ENCODE measurements at places on chromosomes 1 and 21. TPM values are rescaled to one million over a fixed set of nuclear protein-coding genes. Genes with fewer than 3 reads are reported as not detected.

ZMYND12 gene
- total RNA-seq = not detected

HSPB7 gene
- 22.4 TPM for total RNA-seq

LORICRIN gene
- total RNA-seq = not detected

TMEM222 gene
- total RNA-seq = 43.9 TPM

AQP10 gene
- not detected for total RNA-seq

THEM5 gene
- total RNA-seq = not detected

COA7 gene
- 18.8 TPM for total RNA-seq

TMEM269 gene
- 1.1 TPM for total RNA-seq

PERM1 gene
- total RNA-seq = not detected

DNA sequence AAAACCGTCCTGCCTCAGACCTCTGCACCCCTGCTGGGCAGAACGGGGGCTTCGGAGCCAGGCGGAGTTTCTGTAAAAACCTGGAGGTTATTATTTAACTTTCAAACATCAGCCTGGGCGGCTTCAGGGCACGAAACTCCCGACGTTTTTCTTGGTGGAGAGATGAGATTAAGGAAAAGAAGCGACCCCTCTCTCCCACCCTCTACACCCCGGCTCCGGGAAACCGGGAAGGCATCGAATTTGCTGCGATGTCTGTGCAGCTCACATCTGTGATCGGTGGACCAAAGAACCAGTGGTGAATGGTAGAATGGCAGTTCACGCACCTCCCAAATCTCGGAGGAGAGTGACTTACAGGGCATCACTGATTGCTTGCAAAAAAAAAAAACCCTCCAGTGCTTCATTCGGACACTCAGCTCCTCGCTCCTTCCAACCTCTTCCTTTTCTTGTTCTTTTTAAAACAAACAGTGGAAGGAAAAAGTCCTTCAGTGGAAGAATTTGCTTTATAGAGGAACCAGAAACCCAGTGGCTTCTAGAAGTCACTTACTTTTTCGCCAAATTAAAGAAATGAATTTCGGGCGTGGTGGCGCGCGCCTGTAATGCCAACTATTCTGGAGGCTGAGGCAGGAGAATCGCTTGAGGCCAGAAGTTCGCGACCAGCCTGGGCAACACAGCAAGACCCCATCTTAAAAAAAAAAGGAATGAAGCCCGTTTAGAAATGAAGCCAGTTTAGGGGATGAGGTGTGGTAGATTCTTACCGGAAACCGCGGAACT, 884 bp downstream of the PHACTR4 start:
- peak overlapping the region; percentile 76 for H3K4me3 ChIP-seq
- H3K27ac ChIP-seq = peak overlapping the region; percentile 94
- no peaks in the 10 kb centered on the region for H3K4me1 ChIP-seq
- no peak for DNase-seq
- no peaks in the 10 kb centered on the region for H3K36me3 ChIP-seq

DNA sequence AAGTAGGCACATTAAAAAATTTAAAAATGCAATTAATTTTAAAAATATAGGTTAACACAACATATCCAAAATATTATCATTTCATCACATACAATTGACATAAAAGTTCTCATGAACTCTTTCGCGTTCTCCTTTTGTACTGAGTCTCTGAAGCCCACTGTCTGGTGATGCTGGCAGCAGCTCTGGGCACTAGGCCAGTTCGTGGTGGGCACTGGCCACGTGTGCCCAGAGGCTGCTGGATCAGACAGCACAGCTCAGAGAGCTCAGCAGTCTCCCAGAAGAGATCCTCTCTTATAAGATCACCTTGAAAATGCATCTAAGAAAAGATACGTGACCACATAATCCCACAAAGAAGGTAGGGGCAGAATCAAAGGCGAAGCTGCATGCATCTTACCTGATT, 9.9 kb downstream of the CEP104 start:
- no peaks in the 10 kb centered on the region for H3K36me3 ChIP-seq
- no peak overlapping the region for H3K4me3 ChIP-seq
- no peaks in the 10 kb centered on the region for H3K4me1 ChIP-seq

DNA sequence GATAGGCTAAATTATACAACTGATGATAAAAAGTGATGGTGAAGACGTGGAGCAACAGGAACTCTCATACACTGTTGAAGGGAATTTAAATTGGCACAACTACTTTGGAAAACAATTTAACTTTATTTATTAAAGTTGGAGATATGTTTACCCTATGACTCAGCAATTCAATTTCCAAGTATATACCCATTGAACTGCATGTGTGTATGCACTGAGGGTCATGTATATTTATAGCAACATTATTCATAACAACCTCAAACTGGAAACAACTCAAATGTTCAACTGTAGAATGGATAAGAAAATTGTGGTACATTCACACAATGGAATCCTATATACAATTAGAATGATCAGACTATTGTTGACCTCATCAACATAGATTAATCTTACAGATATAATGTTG, 16.5 kb upstream of the BCAS2 start:
- no peak for DNase-seq
- H3K27ac ChIP-seq = no peak overlapping the region
- no peak overlapping the region for H3K4me3 ChIP-seq
- H3K36me3 ChIP-seq = no peaks in the 10 kb centered on the region

- H3K27me3 ChIP-seq = no peaks in the 10 kb centered on the region
- no peak within 1 kb of the TSS for H3K4me3 ChIP-seq
- no peaks in the 10 kb centered on the region for H3K36me3 ChIP-seq
- no peak within 1 kb of the TSS for H3K27ac ChIP-seq
- no peak for DNase-seq
- no peaks in the 10 kb centered on the region for H3K4me1 ChIP-seq
Measured at GRCh38 chr1:161089251-161089924, at the start of gene NECTIN4. Gene NECTIN4, minus strand, starts transcription at chr1:161089558. Its CDS starts 262 bp downstream, at chr1:161089296.

DNA sequence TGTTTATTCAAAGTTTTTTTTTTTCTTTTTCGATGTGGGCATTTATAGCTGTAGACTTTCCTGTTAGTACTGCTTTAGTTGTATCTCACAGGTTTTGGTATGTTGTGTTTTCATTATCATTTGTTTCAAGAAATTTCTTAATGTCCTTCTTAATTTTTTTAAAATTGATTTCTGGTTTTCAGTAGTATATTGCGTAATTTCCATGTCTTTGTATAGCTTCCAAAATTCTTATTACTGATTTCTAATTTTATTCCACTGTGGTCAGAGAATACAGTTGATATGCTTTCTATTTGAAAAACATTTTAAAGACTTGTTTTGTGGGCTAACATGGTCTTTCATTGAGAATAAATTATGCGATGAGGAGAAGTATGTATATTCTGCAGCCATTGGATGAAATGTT, 463.2 kb upstream of the B3GALT2 start:
- no peaks in the 10 kb centered on the region for H3K4me1 ChIP-seq
- no peak overlapping the region for H3K27ac ChIP-seq
- H3K27me3 ChIP-seq = no peaks in the 10 kb centered on the region

DNA sequence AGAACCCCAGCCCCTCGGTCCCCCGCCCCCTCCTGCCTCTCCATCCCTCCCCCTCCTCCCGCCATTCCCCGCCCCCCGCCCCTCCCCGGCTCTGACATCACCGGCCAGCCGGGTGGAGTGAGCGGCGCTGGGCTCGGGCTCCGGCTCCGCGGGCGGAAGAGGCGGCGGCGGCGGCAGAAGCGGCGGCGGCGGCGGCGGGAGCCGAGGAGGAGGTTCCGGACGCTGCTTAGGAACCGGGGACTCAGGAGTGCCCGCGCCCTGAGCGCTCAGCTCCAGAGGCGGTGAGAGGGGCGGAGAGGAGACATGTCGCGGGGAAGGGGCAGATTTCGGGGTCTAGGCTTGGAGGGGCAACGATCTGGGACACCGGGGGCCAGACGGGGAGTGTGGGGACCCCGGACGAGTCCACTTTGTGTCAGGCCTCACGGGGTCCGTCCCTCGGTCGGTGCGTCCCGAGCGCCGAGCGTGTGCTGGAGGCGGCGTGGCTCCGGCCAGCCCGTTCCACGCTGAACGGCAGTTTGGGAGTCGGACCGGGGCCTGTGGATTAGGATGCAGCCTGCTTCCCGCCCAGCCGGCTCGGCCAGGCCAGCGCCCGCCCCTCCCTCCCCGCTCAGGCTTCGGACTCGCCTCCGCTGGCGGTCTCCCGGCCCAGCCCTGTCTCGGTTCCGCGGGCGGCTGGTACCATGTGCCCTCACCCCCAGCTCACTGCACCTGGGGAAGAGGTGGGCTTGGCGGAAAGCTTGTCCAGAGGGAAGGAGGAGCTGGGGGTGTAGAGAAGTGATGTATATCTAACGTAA, at the start of gene PEA15:
PEA15 (plus strand) TSS at position 143 of the 794 bp plus-strand sequence. CDS start 6,161 bp downstream, outside the sequence.
- H3K4me3 ChIP-seq = peak within 1 kb of the TSS; percentile 62
- H3K4me1 ChIP-seq = peaks cover 5% of the 10 kb centered on the region
- no peaks in the 10 kb centered on the region for H3K27me3 ChIP-seq
- peak; percentile 76 for DNase-seq

GRCh38 chr1:108502138-108502537, 52.0 kb downstream of the NBPF6 start:
- H3K27ac ChIP-seq = no peak overlapping the region
- no peak for DNase-seq
- H3K4me1 ChIP-seq = no peaks in the 10 kb centered on the region
- no peak overlapping the region for H3K4me3 ChIP-seq
- H3K27me3 ChIP-seq = no peaks in the 10 kb centered on the region

DNA sequence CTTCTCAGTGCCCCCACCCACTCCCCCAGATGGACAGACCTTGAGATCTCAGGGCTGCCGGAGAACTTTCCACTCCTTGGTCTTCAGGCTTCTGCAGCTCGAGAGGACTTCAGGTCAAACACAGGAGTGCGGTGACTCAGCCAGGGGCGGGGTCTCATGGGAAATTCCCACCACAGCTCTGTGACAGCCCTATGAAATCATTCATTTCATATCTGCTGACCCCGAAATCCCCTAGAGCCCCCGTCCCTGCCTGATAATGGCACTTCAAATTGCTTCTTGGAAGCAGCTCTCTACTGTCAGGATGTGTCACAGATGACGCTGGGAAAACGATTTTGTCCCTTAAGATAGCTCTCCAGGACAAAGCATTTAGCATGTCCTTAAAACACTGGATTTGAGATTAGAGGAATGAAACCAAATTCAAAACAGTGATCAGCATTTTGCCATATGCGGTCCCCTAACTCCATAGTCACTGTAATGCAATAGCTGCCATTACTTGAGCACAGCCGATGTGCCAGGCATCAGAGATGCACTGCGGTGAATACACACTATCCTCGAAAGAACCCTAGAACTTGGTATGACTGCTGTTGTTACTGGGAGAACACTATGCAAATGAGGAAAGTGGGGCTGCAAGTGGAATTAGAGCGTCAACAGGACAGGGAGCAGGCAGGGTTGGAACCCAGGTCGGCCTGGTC, at the start of gene TNFRSF9:
TNFRSF9 (minus strand) TSS at position 95 of the 692 bp plus-strand sequence. CDS start 845 bp downstream, outside the sequence.
- DNase-seq = no peak
- no peak within 1 kb of the TSS for H3K27ac ChIP-seq
- H3K4me1 ChIP-seq = no peaks in the 10 kb centered on the region
- H3K27me3 ChIP-seq = peaks cover 6% of the 10 kb centered on the region
- H3K4me3 ChIP-seq = no peak within 1 kb of the TSS

DNA sequence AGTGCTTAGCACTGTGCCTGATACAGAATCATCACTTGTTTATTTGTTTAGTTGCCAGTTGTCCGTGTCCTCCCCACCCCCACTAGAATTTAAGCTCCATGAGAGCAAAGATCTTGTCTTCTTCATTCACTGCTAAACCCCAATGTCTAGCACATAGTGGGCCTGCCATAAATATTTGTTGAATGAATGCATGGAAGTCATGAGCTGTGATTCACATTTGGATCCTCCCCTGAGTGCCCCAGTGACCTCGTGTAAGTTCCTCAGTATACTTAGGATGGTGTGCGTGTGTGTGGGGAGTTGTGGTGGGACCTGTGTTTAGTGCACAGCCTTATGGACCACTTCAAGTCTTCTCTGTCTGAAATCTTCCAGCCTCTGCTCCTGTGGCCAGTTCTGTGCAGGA, 23.1 kb downstream of the IER5 start:
- no peaks in the 10 kb centered on the region for H3K27me3 ChIP-seq
- H3K4me3 ChIP-seq = no peak overlapping the region
- no peaks in the 10 kb centered on the region for H3K36me3 ChIP-seq

- DNase-seq = no peak
- H3K4me3 ChIP-seq = no peak overlapping the region
- H3K27ac ChIP-seq = no peak overlapping the region
- H3K4me1 ChIP-seq = no peaks in the 10 kb centered on the region
Measured at GRCh38 chr1:231867607-231868006, 241.0 kb downstream of the DISC1 start.

DNA sequence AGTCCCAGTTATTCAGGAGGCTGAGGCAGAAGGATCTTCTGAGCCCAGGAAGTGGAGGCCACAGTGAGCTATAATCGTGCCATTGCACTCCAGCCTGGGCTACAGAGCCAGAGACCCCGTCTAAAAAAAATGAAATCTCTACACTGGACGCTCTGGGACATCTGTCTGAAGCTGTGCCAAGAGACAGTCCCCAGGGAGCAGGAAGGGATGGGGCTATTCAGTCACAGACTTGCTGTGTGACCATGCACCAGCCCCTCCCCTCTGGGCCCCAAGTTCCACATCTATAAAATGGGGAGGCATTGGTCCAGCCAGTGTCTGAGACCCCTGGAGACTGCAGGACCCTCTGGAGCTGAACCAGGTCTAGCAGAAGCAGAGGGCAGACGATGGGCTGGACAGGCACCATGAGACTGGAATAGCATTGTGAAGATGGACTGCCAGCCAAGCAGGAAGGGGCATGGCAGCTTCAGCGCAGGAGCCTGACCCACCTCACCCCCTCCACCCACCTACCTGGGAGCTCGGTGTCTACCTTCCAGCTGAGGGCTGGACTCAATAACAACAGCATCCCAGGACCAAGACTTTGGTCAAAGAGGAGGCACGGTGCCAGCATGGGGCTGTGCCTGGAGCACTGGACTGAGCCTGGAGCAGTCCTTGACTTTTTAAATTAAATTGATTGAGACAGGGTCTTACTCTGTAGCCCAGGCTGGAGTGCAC, 1.4 kb downstream of the TMEM54 start:
- H3K27me3 ChIP-seq = no peaks in the 10 kb centered on the region
- H3K4me1 ChIP-seq = no peaks in the 10 kb centered on the region
- H3K36me3 ChIP-seq = no peaks in the 10 kb centered on the region
- DNase-seq = no peak

DNA sequence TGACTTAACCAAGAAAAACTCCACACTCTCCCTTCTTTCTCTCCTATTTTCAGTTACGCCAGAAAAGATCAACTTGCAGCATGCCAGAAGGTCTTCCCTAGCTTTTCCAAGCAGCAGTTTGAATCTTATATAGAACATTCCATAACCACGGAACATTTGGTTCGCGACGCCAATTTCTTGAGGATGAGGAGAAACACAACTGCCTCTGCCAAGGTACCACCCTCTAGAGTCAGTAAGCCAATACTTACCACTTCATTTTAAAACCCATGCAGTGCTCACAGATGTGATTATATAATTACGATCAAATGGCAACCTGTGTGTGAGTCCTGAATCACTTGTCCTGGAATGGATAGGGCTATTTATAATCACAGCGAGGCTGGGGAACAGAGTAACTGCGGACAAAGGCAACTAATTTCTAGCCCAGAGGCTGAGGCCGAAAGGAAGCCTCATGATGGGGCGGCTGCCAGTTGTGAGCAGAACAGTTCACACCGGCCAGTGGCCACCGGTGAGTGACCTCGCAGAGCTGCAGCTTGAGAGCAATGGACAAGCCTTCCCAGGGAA, 43.2 kb upstream of the BACE2 start:
- H3K4me1 ChIP-seq = no peaks in the 10 kb centered on the region
- no peaks in the 10 kb centered on the region for H3K36me3 ChIP-seq
- DNase-seq = no peak
- H3K4me3 ChIP-seq = no peak overlapping the region

- DNase-seq = peak; percentile 87
- H3K4me3 ChIP-seq = peak overlapping the region; percentile 21
- no peaks in the 10 kb centered on the region for H3K27me3 ChIP-seq
- no peaks in the 10 kb centered on the region for H3K4me1 ChIP-seq
- H3K27ac ChIP-seq = peak overlapping the region; percentile 84
Measured at GRCh38 chr21:16535102-16535422, 805.3 kb downstream of the USP25 start.

Data from uterus (tissue), 4 donors.